SIG-M5 (cell line): ENCODE measurements at places on chromosomes 13 and 19.
A peak's percentile ranks its signal among the peaks of the same experiment; 100 is the strongest.

- DNase-seq: peak; percentile 70
These were observed 15.4 kb upstream of the SIGLEC6 start for GRCh38 chr19:51546650-51547396.

- no peak for DNase-seq
These were observed 466.7 kb downstream of the MYO16 start for GRCh38 chr13:109096101-109096500.

DNA sequence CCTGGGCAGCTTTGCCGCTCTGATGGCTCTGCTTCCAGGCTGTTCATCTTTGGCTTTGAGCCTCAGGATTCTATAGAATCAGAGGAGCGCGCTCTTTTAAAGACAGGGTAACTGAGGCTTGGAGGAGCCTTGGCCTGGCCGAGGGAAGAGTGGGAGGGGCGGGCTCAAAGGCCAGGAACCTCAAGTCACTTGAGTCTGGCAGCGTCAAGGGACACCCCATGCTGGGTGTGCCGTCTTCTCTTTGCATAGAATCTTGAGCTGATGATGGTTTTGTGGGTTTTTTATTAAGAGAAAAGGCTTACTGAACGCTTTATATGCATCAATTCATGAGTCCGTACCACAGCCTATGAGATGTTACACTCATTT is 1.1 kb downstream of the PGLS start:
- no peak for DNase-seq

DNA sequence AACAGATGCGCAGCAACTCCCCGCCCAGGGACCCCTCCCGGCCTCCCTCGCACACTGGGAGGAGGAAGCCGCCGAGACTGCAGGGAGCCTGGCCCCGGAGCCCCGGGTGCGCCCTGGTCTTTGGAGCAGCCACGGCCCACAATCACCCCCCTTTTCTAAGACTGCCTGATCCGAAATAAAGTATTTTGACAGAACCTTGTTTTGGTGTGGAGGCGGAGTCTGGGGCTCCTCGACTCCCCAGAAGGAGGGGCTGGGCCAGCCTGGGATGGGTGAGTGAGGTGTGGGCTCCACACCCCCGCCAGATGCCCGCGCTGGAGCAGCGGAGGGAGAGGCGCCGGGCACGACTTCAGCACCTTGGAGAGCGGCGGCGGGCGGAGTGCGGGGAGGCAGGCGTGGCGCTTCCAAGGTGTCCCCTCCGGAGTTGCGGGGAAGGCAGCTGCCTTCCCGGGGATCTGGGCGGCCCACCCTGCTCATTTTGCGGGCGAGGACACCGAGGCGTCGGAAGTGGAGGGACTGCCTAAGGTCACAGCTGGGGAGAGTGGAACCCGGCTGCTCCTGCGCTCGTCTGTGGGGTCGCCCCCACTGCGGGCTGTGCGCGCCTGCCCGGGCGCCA is 9.4 kb downstream of the SIRT6 start:
- DNase-seq: no peak

DNA sequence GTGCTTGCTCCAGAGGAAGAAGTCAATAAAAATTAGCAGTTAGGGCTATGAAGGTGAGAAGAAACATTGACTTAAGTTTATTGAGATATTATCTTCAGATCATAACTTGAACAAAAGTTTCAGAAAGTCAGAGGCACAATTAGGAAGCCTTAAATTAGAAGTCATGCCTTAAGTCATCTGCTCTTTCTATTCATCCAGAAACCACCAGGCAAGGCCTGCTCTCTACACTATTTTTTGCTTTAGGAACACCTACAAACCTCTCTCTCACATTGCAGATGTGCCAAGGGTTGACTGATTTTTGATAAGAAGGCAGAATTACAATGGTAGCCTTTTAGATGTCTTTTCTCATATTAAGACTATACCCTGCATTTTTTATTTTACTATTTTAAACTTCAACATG is 268.7 kb downstream of the SPRY2 start:
- no peak for DNase-seq

DNA sequence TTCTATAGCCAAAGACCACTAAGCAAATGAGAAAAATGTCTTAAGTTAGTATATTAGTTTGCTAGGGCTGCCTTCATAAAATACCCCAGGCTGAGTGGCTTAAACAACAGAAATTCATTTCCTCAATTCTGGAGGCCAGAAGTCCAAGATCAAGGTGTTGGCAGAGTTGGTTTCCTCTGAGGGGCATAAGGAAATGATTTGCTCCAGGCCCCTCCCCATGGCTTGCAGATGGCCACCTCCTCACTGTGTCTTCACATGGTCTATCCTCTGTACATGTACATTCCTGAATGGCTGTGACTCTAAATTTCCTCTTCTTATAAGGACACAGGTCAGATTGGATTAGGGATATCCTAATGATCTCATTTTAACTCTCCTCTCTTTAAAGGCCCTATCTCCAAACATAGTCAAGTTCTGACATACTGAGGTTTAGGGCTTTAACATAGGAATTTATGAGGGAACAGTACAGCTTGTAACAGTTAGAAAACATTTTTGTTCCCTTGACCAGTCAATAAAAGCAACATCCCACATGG is 307.4 kb downstream of the DIAPH3 start:
- no peak for DNase-seq

- no peak for DNase-seq
These were observed 32.2 kb downstream of the MRPL57 start for GRCh38 chr13:21208652-21209154.

GRCh38 chr13:95457294-95457693 is 95.2 kb upstream of the CLDN10 start:
- DNase-seq: no peak

DNA sequence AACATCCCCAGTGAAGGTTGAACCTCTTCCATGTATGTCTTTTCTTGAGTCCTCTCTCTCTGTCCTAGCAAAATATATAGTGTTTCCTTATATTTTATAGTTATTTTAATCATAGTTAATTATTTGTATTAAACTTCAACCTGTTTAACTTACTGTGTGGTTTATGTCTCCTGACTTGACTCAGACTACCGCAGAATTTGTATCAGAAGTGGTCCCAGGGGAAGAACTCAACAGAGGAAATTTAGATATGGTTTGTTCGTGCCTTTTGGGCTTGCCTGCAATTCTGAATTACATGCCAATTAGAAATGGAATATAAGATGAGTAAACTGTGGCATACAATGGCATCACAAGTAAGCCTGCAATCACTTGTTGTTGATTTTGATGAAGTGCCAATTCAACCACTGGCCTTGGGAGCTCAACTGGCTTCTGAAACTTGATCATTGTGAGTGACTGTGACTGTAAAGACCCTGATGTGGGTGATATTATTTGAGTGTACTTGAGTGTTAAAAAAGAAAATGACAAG is 1459.5 kb upstream of the PCDH20 start:
- no peak for DNase-seq

DNA sequence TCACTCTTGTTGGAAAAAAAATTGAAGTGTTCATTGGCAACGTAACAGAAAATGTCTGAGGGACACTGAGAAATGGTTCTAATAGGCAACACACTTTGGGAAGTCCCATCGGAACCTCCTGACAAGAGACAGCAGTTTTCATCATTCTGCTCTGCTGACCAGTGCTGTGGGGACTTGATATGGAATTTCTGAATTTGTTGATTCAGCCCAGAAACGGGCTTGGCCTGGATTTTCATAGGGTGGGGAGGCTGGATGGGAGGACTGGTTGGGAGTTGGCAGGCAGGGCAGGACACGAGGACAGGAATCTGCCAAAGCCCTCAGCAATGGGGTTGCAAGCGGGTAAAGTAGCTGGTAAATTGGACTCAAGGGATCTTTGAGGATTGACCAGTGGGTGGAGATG is 96.5 kb downstream of the DCT start:
- DNase-seq: no peak

- DNase-seq: no peak
These were observed 1.6 kb downstream of the GAMT start for GRCh38 chr19:1399745-1400144.

GRCh38 chr19:49272204-49272603 is 52.8 kb downstream of the SLC6A16 start:
- DNase-seq: no peak
